ENCODE measurements at places on chromosomes 7 and 10. TPM values are rescaled to one million over a fixed set of nuclear protein-coding genes. Genes with fewer than 3 reads are reported as not detected.

DNA sequence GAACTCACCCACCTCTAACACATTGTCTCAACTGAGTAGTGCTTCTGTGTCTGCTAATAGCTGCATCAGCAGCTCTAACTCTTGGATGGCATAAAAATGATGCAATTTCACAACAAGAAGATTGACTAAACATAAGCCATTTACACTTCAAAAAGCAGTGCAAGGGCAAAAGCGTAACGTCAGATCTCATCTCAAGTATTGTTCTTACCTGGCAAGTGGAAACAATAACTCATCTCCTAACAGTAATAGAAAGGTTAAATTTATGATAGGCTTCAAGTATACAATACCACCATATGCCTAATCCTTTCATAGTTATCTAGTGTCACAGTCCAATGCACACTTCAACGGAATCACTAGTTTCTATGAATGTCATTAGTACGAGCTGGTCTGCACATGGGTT is 14.8 kb downstream of the TPK1 start:
- DNase-seq: no peak

- no peak for DNase-seq
Observed at GRCh38 chr7:139842401-139843210, 13.5 kb downstream of the TBXAS1 start.

ADAP1 gene
- 39.3 TPM for total RNA-seq

GLCCI1 gene
- total RNA-seq: 15.7 TPM

DNA sequence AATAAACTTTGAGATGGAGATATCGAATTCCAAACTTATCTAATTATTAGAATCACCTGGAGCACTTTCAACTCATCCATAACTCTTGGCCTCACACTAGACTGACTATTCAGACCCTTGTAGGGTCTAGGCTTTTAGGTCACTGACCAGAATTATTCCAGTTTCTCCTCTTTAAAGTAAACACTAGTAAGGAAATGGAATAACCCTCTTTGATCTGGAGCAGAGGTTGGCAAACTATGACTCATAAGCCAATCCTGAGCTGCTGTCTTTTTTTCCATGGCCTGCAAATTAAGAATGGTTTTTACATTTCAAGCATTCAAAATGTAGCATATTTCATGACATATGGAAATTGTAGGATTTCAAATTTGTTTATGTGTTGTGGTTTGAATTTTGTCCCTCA is 1601.9 kb downstream of the REEP3 start:
- no peak for DNase-seq

GRCh38 chr7:55190511-55191160 is 171.8 kb downstream of the EGFR start:
- no peak for DNase-seq

POT1 gene
- total RNA-seq: 37.7 TPM

GPRIN2 gene
- 2.5 TPM for total RNA-seq

WNT8B gene
- total RNA-seq: not detected

CHRM2 gene
- not detected for total RNA-seq

DNA sequence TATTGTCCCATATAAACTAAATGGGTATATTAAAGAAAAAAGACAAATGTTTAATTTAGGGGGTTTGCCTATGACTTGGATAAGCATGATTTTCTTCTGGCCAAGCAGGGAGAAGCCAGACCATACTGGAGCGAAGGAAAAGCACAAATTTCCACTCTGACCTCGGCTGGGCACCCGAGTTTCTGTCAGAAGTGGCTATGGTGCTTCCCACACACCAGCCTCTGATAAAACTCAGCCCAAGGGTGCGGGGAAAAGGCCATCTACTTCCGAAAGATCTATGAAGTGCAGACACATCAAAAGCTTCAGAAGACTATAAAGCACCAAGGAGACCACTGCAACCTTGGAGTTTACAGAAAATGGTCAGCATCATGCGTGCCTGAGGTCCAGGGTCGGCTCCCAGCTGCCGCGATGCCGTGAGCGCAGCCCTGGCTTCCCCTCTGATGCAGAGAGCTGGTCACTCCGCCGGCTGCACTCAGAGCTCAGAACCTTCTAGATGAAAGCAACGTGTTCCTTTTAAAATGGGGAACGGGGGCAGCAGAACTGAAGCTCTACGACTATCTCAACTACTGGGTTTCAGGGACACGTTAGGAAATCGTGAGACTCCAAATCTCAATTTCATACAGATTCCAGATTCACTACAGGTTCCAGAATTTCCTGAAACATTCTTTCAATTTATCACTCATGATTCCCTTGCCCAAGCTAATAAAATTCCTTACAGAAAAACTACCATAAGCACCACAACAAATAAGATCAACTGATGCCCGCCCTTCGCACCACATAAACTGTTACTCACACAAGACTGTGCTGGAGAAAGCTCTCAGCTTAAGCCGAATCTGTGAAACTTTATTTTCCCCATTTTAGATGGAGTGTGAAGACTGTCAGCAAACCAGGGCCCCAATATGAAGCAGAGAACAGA is 84.5 kb downstream of the DIP2C start:
- no peak for DNase-seq
